ENCODE measurements at places on chromosomes 16 and 17.

DNA sequence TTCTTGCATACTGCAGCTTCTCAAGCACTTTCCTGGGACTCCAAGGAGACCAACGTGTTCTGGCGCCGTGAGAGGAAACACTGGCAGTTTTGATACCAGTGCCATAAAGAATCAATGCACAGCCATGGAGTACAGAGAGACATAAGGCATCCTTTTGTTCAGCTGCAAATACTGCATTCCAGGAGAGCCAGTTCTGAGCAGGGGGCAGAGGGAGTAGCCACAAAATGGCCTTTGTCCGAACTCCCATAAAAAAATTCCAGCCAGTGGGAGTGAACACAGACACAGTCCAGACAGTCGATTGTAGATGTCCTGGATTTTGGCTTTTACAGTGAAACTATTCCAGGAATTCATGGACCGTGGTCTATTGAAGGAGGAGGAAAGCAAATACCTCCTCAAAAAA, 36.2 kb upstream of the TEKT3 start:
- H3K4me1 ChIP-seq: peaks cover 4% of the 10 kb centered on the region
- H3K4me3 ChIP-seq: no peak overlapping the region
- no peak for DNase-seq

DNA sequence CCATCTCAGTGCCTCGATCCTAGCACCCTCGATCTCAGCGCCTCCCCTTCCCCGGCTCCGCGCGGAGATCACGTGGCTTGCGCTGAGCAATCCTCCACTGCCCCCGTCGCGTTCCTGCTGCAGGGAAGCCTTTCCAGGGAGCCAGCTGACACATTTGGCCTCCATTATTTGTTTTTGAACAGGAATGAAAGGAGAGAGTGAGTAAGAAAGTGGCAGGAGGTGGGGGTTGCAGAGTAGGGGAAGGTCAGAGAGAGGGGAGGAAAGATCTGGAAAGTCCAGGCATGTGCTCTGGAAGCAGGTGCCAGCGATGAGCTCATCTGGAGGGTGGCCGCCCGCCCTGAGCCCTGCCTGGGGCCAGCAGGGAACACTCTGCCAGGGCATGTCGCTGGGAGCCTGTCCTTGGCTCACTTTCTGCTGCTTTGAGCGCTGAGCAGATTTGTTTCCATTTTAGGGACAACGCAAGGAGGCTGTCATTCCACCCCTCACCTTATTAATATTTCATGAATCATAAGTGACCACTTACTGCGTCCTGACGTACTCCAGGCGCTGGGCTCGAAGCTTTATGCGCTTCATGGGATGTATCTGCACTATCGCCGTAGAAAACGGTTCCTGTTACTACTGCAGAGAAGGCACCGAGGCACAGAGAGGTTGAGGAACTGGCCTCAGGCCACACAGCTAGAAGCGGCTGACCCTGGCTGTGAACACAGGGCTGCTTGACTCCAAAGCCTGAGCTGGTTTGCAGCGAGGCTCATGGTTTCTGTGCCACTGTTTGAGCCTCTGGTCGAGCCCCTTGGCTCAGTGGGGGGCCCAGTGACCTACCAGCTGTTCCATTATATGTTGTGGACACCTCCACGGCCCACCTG, 283.1 kb downstream of the SEC14L1 start:
- H3K36me3 ChIP-seq: no peaks in the 10 kb centered on the region
- H3K27ac ChIP-seq: peak overlapping the region; percentile 81
- H3K4me3 ChIP-seq: no peak overlapping the region
- no peak for DNase-seq
- no peaks in the 10 kb centered on the region for H3K27me3 ChIP-seq

DNA sequence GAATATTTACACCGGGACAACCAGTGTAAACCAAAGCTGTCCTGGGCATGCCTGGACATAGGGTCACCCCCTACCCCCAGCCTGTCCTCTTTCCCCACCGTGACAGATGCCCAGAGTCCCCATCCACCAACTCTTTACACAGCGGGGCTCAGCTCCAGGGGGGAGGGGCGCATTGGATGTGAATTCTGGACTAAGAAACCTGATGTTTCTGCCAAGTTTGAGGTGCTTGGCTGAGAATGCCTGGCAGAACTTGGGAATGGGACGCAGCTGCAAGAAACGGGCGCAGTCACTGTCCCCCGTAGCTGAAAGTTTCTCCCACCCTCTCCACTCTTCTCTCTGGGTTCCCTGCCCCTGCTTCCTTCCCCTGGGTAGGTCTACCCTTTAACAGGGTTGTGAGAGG, 68.0 kb upstream of the CDC42EP4 start:
- no peaks in the 10 kb centered on the region for H3K4me1 ChIP-seq
- no peaks in the 10 kb centered on the region for H3K36me3 ChIP-seq
- H3K27ac ChIP-seq: no peak overlapping the region
- H3K4me3 ChIP-seq: no peak overlapping the region
- H3K27me3 ChIP-seq: no peaks in the 10 kb centered on the region
- no peak for DNase-seq

DNA sequence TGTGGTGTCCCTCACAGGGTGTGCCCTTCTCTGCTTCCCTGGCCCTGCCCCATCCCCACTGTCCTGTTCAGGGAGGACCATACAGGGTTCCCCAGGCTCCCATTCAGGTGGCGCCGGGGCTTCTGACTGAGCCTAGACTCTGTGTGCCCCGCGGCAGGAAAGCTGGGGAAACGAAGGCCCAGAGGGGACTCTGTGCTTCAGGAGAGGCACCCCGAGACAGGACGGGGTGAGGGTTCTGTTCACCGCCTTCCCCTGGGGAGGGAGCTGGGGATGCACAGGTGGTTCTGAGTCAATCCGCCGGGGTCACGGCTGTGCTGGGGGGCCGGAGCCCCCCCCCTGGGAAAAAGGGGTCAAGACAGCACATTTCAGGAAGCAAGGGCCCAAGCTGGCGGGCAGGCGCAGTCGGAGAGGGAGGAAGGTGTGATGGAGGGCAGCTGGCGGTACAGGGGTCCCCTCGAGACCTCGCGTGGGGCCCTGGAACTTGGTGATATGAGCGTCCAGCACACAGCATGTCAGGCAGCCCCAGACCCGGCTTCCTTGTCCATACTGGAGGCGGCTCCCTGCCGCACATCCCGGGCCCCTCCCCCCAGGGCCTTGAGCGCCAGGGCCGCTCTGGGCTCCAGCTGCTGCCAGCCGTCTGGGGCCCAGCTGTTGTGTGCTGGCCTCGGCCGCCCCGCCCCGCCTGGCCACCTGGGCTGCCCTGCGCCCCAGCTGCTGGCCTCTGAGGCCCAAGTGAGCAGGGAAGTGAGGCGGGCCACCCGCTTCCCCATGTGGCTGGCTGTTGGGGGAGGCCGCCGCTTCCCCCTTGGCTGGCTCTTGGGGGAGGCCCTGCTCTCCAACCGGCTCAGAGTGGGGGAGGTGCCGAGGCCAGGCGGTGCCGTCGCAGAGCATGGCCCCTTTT, 5.6 kb upstream of the NOTUM start:
- H3K4me3 ChIP-seq: no peak overlapping the region
- H3K27ac ChIP-seq: peak overlapping the region; percentile 63
- DNase-seq: peak; percentile 46
- H3K27me3 ChIP-seq: no peaks in the 10 kb centered on the region
- H3K4me1 ChIP-seq: peaks cover 23% of the 10 kb centered on the region
- no peaks in the 10 kb centered on the region for H3K36me3 ChIP-seq

GRCh38 chr16:48347980-48348379, 37.2 kb downstream of the SIAH1 start:
- DNase-seq: no peak
- H3K4me3 ChIP-seq: no peak overlapping the region
- H3K27ac ChIP-seq: no peak overlapping the region
- no peaks in the 10 kb centered on the region for H3K4me1 ChIP-seq
- peaks cover 60% of the 10 kb centered on the region for H3K36me3 ChIP-seq

DNA sequence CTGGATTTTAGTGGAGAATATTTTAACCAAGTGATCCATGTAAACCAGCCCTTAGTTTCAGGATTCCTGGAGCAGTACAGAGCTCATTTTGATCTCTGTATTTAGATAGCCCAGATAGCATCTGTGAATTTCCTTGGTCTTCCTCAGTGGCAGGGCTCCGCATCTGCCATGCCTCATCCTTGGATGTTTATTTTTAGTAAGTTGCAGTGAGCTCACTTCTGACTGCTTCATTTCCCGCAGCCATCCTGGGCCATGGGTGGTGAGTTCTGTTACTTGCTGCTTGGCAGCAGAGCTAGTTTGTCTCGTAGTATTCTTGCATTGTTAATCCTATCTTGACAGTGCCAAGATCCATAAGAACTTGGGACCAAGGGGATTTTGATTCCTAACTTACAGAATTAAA, 33.7 kb downstream of the IST1 start:
- DNase-seq: no peak
- no peak overlapping the region for H3K27ac ChIP-seq
- H3K4me3 ChIP-seq: no peak overlapping the region
- H3K27me3 ChIP-seq: no peaks in the 10 kb centered on the region
- peaks cover 27% of the 10 kb centered on the region for H3K4me1 ChIP-seq

- H3K36me3 ChIP-seq: no peaks in the 10 kb centered on the region
- H3K27ac ChIP-seq: no peak overlapping the region
- no peak overlapping the region for H3K4me3 ChIP-seq
- DNase-seq: no peak
- H3K27me3 ChIP-seq: no peaks in the 10 kb centered on the region
- peaks cover 12% of the 10 kb centered on the region for H3K4me1 ChIP-seq
Observed at GRCh38 chr17:36144014-36144413, 32.4 kb downstream of the TBC1D3B start.

DNA sequence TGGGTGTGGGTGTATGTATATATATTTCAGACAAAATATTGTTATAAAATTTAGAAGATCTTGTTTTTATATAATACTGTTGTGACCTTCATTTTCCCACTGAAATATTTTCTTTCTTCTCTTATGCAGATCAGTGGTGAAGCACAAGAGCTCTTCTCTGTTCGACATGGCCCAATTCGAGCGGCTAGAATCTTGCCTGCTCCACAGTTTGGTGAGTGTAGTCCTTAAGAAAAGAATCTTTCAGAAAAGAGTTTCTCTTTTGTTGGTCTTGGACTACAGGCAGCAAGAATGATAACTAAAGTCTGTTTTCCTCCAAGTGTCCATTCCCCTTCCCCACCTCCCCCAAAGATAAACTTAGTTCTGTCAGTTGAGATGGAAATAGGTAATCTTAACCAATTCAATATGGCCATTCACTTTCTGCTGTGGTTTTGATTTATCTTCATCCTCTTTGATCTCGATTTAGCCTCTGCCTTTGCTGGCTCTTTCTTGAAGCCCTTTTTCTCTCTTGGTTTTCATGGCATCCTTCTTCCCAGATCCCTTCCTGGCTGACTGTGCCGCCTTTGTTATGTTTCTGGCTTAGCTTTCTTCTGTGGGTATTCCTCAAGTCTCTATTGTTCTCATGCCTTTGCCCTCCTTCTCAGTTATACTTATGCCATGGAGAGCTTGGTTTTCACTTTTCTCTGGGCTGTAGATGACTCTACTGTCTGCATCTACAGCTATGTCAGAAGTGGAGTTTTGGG, 69.6 kb downstream of the BCAS3 start:
- H3K4me1 ChIP-seq: no peaks in the 10 kb centered on the region
- no peak overlapping the region for H3K4me3 ChIP-seq
- H3K27me3 ChIP-seq: no peaks in the 10 kb centered on the region

GRCh38 chr17:17025621-17026020, 16.6 kb upstream of the MPRIP start:
- H3K4me3 ChIP-seq: no peak overlapping the region
- no peak overlapping the region for H3K27ac ChIP-seq

DNA sequence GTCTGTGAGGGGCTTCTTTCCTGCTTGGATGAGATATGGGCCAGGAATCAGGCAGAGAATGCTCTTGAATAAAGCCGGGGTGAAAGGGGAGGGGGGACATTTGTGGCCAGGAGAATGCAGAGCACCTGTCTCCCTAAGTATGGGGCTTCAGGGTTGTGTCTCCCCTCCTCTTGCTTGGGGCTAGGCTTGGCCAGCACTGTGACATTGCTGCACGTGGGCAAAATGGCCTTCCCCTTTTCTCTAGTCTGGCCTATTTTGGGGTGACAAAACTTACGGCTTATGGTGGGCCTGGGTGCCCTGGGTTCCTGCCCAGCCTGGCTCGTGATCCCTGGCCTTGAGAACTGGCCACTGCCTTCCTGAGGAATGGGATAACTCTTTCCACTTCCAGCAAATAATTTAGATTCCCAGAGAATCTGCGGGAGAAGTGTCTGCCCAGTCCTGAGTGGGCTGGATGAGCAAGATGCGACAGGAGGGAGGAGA, 5.6 kb downstream of the NFE2L1 start:
- H3K27me3 ChIP-seq: no peaks in the 10 kb centered on the region
- H3K4me1 ChIP-seq: peaks cover 65% of the 10 kb centered on the region
- peak overlapping the region; percentile 80 for H3K4me3 ChIP-seq
- peaks cover 79% of the 10 kb centered on the region for H3K36me3 ChIP-seq

DNA sequence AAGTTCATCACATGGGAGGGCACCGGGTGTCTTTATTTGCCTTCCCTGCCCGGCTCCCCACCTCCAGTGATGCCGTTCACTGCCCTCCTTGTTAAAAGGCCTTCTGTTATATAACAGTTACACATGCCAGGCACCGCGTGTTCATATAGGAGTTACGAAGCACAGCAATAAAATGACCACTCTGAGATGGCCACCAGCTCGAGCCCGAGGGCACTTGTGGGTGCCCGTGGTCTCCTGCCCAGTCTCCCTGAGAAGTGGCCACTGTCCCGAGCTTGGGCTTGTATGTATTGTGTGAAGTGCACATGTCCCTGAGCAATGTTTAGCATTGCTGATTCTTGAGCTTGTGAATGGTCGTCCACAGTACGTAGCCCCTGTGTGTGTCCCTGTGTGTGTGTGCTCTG, 355.6 kb downstream of the SEC14L1 start:
- peaks cover 92% of the 10 kb centered on the region for H3K36me3 ChIP-seq
- no peaks in the 10 kb centered on the region for H3K27me3 ChIP-seq
- H3K27ac ChIP-seq: no peak overlapping the region
- no peak for DNase-seq
- no peak overlapping the region for H3K4me3 ChIP-seq
- H3K4me1 ChIP-seq: no peaks in the 10 kb centered on the region

GRCh38 chr17:1865252-1866037, 35.6 kb downstream of the RPA1 start:
- no peaks in the 10 kb centered on the region for H3K4me1 ChIP-seq
- H3K27ac ChIP-seq: no peak overlapping the region
- no peaks in the 10 kb centered on the region for H3K36me3 ChIP-seq
- H3K27me3 ChIP-seq: no peaks in the 10 kb centered on the region
- DNase-seq: no peak
